ENCODE measurements at places on chromosomes 1 and 21.

DNA sequence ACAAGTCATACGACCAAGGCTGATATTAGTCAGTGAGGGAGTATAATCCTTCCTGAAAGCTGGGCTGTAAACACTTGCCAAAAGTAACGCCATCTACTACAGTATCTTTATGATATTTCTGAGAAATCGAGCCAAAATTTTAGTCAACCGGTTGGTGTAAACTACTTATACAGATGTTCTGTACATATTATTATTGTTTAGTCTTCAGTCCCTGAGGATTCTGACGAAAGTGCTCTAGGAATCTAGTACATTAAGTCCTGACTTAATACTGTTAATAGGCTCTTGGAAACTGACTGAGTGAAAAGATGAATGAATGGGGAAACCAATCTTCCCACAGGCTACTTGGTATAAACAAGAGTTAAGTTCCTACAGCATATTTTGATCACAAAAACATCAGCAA lies 274.3 kb downstream of the USP25 start:
- no peak for DNase-seq

GRCh38 chr1:156767879-156768604 lies 707 bp downstream of the PRCC start:
- no peak for DNase-seq

DNA sequence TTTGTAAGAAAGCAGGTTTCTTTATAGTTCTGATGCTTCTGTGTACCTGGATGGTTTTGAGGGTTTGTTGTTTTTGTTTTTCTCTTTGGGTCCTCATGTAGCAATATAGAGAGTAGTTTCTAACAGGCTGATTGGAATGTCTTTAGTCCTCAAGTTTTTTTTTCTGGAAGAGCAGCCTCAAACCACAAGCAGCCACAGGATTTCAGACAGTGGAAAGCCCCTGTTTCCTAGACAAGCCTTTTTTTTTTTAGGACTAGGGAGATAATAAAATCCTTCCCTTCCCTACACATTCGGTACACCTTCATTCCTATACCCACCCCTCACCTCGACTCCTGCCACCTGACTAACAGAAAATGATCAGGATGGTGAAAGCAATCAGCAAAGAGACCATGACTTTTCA lies 47.6 kb downstream of the ACP6 start:
- DNase-seq, result no peak

GRCh38 chr1:109786531-109787021 lies 22.9 kb upstream of the EPS8L3 start:
- no peak for DNase-seq

GRCh38 chr1:156162430-156163037 lies 9.1 kb downstream of the SEMA4A start:
- DNase-seq, result no peak

DNA sequence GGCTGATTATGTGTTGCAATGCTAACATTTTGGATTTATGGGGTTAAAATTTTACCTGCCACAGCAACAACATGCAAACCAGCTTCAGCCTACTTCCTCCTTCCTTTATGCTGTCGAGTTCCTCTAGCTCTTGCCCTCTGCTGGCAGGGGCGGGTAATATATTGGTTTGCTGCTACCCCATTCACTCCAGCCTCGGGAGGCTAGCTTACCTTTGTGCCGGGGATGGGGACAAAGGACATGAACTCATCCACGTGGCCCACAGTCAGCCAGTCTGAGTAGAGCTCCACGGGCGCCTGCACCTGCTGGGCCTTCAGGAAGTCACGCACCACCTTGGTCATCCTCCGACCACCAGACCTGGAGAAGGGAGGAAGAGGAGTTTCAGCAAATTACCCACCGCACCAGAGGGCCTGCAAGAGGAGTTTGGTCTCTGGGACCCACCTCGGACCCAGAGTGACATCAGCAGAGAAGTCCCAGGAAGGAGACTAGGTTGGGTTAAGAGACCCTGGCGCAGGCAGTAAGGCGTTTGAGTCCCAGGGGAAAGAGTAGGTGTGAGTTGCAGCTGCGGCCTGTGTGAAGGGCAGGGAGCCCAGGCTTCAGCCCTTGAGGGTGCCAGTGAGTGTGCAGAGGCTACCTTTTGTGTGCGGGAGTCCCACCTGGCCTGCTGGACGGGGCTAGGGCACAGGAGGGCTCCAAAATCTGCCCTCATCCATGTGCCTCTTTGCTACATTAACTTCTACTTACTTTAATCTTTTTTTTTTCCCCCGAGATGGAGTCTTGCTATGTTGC lies 21.8 kb upstream of the SDHB start:
- DNase-seq, result no peak

GRCh38 chr1:17933971-17934370 lies 173.6 kb upstream of the IGSF21 start:
- no peak for DNase-seq

DNA sequence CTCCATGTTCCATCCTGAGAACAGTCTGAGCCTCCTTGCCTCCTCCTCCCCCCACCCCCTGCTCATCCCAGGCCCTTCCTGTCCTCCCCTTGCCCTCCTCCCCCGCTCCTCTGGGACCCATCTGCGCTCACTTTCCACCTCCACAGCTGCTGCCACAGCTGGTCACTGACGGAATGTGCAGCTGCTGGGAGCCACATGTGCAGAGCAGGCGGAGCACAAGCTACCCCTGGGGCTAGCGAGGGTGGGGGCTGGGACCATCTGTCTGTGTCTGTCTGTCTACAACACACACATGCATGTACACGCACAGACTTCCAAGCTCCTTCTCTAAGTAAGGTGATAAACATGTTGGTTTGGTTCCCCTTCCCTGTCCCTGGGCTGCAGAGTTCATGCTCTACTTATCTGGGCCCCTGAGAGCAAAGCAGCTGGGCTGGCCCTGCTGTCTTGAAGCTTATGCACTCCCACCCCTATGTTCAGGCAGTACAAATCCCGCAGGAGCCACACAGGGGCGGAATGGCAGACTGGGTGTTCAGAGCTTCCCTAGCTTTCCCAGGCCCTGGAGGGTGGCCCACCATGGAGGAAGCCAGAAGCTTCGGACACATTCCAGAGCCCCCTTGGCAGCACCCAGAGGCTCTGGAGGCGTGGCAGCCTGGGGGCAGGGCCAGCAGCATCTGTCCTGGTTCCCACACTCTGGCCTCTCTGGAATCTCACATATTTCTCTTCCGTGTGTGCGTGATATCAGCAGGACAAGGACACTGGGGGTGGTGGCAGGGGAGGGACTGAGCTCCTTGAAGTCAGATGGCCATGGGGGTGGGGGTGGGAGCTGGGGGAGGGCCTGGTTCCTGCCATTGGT lies 7.0 kb upstream of the HEYL start:
- no peak for DNase-seq

DNA sequence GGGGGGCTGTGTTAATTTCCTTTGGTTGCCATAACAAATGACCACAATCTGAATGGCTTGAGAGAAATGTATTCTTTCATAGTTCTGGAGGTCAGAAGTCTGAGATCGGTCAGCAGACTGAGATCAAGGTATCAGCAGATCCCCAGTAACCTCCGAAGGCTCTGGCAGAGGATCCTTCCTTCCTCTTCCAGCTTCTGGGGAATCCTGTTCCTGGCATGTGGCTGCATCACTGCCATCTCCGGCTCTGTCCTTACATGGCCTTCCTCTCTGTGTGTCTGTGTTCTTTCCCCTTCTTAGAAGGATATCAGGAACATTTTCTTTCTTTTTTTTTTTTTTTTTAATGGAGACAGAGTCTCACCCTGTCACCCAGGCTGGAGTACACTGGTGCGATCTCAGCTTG lies 25.8 kb downstream of the ACTL8 start:
- DNase-seq, result no peak

GRCh38 chr1:44628962-44629756 lies 45.1 kb downstream of the TMEM53 start:
- DNase-seq, result no peak

DNA sequence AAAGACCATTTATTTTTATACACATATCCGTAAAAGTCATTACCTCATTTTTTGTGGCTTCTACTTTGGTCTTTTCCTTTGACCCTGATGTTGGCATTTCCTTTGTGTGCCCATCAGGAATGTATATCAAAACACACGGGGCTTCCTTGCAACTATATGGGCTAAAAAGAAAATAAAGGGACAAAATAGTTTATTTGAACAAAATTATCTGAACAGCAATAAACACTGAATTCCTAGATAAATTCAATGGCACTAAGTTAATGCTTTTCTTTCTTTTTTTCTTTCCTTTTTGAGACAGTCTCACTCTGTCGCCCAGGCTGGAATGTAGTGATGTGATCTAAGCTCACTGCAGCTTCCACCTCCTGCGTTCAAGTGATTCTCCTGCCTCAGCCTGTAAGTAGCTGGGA lies 45.2 kb downstream of the EPRS1 start:
- DNase-seq, result no peak

DNA sequence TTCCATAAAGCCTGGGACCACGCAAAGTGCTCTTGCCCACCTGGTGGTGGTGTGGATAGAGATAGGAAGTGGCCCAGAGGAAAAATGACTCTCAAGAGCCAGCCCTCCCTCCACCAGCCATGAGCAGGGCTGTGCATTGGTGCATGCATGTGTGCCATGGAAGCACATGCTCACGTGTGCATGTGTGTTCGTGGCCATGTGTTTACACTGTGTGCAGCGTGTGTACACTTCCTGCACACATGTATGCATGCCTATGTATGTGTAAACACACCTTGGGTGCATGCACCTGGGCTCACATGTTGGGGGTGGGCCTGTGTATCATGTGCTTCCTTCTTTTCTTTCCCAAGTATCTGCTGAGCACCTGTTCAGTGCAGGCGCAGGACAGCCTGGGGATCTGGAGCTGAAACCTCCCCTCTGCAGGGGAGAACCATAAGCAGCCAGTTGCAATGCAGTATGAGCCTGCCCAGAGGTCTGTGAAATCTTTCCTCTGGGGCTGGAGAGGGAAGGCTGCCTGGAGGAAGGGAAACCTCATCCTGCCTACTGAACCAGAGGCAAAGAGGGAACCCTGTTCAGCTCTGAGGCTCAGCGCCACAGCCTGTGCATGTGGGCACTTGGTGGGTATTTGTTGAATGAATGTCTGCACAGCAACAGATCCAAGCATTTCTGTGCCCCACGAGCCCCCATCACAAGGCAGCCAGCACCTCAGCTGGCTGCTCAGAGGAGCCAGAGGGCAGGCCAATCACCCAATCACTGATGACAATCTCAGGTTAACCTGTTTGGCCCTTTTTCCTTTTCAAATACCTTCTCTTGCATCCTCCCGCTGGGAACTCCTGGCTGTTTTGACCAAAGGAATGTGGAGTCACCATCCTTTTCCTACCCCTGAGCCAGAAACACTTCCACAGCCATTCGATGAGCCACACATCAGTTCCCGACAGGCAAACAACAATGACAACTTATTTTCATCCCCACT lies 327.0 kb downstream of the NPHP4 start:
- no peak for DNase-seq

DNA sequence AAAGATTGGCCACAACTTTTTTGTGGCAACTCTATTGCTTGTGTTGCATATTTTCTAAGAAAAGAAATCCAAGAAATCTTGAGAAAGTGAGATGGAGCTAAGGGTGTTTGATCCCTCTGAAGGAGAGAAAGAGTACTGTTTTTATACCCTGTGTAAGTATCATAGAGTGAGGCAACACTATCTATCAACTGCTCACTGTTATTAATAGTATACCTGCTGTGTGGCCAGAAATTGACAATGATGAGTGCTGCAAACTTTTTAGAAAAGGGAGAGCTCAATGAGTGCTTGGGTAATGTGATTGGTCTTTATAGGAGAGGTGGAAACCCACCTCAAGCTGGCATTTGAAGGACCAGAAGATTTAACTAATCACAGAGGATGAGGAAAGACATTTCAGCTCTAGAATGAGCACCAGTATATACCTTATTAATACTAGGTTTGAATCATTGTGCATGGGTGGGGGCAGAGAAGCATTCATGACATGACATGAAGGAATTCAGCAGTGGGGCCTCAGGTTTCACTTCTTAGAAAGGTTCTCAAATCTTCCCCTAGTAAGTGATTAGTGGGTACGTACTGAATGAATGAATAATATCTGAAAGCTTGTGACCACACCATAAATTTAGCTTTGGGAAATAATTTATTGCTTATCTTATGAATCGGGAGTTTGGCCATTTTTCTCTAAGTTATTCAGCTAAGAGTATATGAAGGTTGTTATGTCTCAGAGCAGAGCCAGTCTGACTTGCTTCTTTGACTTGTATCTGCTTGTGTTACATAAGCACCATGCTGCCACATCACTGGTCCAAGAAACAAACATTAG lies 169.2 kb upstream of the SGIP1 start:
- no peak for DNase-seq

DNA sequence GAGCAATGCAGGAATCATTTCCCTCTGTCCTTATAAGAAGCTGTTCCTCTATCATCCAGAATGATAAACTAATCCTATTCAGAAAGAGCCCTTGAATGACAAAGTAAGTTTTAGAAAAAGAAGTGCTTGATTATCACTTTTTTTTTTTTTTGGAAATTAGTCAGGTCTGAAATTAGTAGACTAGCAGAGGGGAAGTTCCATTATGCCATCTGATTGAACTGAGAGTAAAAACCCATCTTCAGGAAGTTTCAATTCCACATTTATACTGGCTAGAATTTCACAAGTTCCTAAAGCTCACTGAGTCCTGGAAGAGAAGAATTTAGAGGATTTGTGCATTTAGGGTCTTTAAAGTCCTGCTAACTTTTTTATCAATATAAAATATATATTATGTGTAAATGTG lies 128.8 kb upstream of the COA6 start:
- no peak for DNase-seq

DNA sequence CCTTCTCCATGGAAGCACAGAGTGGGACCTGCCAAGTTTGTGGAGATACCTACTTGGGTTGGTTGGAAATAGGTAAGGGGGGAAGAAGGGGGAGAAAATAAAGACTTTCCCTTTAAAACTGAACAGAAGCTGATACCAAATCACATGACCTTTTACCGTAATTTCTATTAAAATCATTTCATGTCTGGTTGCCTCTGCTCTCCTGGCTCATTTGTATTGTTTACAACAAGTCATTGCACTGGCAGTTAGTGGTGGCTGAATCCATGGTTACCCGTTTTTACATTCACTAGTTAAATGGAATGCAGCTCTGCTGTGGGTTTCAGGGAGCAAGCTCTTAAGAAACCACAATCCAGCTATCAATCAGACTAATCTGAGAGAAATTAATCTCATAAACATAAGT lies 353.7 kb upstream of the ESRRG start:
- DNase-seq, result no peak

- no peak for DNase-seq
Measured at GRCh38 chr1:85450832-85451231, 14.1 kb downstream of the DDAH1 start.

- DNase-seq, result no peak
Measured at GRCh38 chr1:54361342-54361741, 44.9 kb downstream of the SSBP3 start.

- no peak for DNase-seq
Measured at GRCh38 chr1:75723989-75724471, 479 bp upstream of the ACADM start.

- DNase-seq, result no peak
Measured at GRCh38 chr1:75135573-75136194, 1.5 kb downstream of the LHX8 start.

GRCh38 chr1:155473151-155473821 lies 89.3 kb downstream of the ASH1L start:
- no peak for DNase-seq

All from CD4-positive, alpha-beta memory T cell (primary cell).